AG10803 (cell line): ENCODE measurements at places on chromosomes 6 and 20.

DNA sequence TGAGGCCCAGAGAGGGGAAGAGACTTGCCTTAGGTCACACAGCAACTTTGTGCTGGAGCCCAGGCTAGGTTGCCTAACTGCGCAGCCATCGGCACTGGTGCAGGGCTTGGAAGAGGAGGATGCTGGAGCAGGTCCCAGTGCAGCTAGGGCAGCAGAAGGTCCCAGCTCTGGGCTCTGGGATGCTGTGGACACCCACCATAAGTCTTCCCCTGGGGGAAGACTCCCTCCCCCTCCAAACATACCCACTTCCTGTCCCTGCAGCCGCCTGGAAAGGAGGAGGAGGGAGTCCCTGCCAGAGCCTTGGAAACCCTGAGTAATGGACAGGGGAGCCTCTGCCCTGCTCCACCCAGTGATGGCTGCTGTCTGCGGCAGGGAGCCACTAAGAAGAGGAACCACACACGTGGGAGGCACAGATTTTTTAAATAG is 93.6 kb downstream of the NCR2 start:
- DNase-seq, result peak; percentile 61

DNA sequence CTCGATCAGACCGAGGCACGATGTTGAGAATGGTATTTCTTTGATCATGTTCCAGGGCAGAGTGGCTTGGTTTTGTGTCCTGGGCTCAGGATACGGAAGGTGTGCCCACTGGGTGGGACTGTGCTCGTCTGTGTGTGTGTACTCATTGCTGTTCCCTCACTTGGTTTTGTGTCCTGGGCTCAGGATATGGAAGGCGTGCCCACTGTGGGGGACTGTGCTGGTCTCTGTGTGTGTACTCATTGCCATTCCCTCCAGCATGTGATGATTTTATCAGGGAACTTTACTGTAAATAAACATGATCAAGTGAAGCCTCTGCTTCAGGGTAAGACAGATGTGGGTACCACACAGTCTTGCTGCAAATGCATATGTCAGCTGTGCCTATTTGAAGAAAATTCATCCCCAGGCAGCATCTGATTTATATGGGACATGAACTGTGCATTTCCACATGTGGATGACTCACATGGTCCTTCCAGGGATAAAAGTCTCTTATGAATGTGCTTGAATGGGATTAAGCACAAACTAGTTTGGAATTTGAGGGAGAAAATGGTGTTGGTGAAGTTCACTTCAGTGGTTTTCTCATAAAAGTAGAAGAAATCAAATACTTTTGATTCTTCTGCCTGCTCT is 274.3 kb downstream of the QKI start:
- no peak for DNase-seq

DNA sequence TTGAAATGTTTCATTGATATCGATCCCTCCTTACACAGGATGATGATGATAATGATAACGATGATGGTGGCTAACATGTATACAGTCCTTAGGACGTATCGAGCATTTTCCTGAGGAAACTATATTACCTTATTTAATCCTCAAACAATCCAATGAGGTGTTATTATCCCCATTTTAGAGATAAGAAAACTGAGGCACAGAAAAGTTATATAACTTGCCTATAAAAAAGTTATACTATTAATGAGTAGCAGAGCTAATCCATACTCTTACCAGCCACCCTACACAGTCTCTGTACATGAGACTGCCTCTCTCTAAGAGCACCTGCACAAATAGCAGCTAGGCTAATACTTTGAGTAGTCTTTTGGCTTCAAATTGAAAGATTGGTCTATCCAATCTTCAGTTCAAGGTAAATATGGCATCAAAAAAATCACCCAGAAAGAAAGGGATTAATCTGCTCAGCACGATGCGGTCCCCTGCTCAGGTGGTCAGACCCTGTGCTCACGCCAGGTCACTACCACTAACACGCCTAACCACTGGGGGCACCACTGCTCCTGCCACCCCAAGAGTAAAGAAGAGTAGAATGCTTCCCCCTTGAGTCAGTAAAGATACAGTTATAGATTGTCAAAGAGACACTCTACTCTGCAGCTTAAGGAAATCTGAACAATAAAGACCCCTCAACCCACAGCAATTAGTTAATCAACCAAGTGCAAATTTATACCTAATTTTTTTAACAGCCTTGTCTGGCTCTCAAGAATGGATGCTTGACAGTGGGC is 15.0 kb downstream of the GABBR1 start:
- DNase-seq, result no peak

DNA sequence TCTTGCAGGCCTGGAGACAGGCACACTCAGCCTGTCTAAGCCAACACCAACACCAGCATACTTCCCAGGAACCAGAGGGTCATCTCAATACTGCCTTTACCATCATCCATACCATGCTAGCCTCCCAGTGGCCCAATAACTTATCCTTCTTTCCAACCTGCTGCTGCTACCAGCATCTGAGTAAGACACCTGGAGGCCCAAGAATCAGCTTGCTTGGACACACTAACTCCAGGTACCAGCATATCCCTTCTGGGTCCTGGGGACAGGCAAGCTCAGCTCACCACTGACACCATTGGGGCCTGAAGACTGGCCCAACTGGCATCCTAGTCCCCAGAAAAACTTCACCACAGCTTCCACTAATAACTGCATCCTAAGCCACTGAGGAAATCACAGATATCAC is 205.3 kb downstream of the CD109 start:
- DNase-seq, result no peak

DNA sequence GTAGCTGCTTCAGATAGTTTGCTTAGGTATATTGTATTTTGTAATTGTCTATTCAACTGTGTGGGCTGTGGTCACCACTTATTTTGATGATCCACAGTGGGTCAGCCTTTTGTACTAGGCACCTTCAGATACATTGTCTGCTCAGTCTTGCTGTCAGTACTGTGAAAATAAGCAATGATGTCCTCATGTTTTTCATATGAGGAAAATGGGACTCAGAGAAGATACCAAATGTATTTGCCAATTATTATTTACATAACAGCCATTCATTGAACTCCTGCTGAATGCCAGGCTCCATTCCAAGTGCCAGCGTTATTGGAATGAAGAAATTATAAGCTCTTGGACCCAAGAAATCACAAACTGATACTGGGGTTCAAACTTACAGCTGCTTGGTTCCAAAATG is 28.6 kb downstream of the MAPK14 start:
- DNase-seq, result no peak

DNA sequence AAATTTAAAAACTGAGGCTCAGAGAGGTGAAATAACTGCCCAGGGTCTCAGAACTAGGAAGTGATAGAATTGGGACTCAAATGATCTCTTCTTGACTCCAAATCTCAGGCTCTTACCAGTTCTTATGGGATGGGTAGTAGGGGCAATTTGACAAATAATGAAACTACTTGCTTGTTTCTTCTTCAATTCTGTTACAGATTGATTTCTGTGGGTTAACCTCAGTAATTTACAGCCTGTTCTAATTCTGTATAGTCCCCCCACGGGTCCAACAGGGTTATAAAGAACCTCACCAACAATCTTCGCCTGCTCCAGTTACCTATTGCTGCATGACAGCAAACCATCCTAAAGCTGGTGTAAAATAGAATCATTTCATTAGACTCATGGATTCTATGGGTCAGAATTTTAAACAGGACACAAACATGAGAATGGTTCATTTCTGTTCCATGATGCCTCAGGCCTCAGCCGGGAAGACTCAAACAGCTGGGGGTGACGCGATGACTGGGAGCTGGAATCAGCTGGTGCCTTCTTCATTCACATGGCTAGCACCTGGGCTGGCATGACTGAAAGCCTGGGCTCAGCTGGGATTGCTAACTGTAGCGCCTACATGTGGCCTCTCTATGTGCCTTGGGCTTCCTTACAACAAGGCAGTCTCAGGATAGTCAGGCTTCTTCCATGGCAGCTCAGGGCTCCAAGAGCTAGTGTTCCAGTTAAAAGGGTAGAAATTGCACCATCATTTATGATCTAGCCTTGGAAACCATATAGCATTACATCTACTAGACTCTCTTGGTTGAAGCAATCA is 6.6 kb upstream of the WFDC2 start:
- no peak for DNase-seq

GRCh38 chr6:136783495-136784270 is 8.6 kb downstream of the MAP3K5 start:
- DNase-seq, result no peak

DNA sequence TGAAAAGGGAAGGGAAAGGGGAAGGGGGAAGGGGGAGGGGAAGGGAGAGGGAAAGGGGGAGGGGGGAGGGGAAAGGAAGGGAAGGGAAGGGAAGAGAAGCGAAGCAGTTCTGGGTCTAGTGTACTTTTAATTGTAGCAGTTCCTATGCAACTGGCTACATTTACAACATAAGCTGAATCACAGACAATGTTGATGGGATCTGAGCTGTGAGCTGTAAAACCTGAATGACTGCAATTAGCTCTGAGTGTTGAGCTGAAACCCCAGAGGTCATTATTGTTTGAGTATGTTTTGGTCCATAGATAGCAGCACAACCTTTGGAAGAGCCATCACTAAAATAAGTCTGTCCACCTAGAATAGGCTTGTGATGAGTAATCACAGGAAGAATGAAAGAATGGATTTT is 7.2 kb upstream of the ABHD12 start:
- no peak for DNase-seq

- no peak for DNase-seq
These were observed 291.1 kb downstream of the HIVEP2 start for GRCh38 chr6:142653710-142654420.

DNA sequence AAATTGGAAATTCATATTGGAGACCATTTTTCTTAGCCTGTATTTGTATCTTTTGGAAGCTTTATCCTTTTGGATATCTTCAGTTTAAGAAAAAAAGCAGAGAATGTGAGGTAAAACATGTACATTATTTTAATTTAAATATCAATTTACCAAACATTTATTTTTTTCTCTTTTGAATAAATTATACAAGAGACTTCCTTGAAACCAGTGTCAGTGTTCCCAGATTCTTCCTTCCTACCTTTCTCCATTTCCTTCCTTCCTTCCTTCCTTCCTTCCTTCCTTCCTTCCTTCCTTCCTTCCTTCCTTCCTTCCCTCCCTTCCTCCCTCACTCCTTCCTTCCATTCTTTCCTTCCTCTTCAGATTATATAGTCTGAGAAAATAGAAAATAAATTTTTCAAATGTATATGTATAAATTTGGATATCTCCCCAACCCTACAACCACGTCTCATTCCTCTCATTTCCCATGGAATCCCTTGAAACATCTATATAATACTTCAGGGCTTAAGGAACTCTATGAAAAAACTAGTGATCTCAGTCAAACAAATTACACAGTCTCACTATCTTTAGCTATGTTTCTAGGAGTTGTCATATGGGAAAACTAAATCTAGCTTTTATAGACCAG is 528.4 kb downstream of the GRIK2 start:
- DNase-seq, result no peak

GRCh38 chr20:21685981-21686380 is 19.5 kb upstream of the PAX1 start:
- no peak for DNase-seq

DNA sequence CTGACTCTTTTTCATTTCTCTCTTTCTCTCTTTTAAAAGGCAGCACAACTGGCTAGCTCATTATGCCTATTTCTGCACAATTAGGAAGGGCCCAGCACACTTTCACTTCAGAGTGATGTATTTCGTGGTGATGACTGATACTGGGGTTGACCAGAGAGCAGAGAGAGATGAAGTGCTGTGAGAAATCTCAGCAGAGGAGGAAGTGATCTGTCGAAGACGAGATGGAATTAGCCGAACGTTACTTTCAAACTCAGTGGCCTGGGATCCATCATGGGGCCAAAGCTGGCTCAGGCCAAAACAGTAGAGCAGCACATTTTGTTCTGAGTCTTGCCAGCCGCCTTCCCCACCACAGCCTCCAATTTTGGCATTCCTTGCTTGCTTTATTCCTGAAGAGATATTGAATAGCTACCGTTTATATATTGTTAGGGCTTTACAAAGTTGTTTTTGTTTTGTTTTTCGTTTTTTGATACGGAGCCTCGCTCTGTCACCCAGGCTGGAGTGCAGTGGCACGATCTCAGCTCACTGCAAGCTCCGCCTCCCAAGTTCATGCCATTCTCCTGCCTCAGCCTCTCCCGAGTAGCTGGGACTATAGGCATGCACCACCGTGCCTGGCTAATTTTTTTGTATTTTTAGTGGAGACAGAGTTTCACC is 213.2 kb upstream of the ECI2 start:
- DNase-seq, result peak; percentile 37

- DNase-seq, result no peak
These were observed 44.1 kb upstream of the ADGRF4 start for GRCh38 chr6:47654255-47654654.

- DNase-seq, result peak; percentile 56
These were observed 28.5 kb upstream of the KIF6 start for GRCh38 chr6:39753725-39754045.

GRCh38 chr6:160430203-160430602 is 82.0 kb downstream of the SLC22A3 start:
- DNase-seq, result peak; percentile 47

GRCh38 chr20:16258766-16259165 is 314.5 kb downstream of the KIF16B start:
- no peak for DNase-seq

GRCh38 chr20:3000852-3001523 is 42.4 kb upstream of the GNRH2 start:
- peak; percentile 69 for DNase-seq

GRCh38 chr20:48782053-48782452 is 45.7 kb downstream of the PREX1 start:
- no peak for DNase-seq

- no peak for DNase-seq
These were observed 19.3 kb downstream of the SIRT5 start for GRCh38 chr6:13593720-13594119.

GRCh38 chr6:163291622-163292021 is 122.9 kb upstream of the QKI start:
- DNase-seq, result peak; percentile 1

DNA sequence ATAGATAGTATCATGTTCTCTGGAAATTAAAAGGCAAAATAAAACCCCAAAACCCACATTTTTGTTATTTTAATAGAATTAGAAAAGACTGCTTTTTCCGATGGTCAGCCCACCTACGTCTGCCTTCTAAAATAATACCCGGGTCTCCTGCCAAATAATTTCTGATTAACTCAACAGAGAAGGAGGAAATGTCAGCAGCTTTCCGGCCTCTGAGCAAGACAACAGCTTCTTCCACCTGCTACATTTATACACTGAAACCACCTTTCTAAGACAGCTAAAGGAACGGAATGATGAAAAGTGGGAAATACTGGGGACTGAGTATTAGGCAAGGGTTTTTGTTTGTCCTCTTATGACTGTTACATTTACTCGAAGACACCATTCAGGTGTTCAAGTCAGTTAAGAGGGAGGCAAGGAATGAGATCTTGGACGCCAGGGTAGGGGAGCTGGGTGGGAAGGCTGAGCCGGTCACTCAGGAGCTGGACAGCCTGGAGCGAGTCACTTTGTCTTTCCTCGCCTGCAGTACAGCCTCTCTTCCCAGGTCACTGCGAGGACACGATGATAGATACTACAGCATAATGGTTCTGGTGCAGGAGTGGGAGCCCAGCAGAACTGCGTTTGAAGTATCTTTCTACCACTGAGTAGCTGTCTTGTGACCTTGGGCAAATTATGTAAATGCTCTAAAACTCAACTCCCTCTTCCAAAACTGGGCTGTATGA is 96.3 kb upstream of the QKI start:
- DNase-seq, result no peak
